ENCODE measurements at places on chromosomes 7 and 10. TPM values are rescaled to one million over a fixed set of nuclear protein-coding genes. Genes with fewer than 3 reads are reported as not detected.

- DNase-seq = no peak
These were observed 12.5 kb upstream of the DDIT4 start for GRCh38 chr10:72260976-72261783.

GRCh38 chr7:26930201-26930600 is 65.8 kb upstream of the SKAP2 start:
- no peak for DNase-seq

GRCh38 chr10:47241256-47241655 is 58.7 kb upstream of the GDF10 start:
- DNase-seq = peak; percentile 25

The SLC13A1 gene
- total RNA-seq = not detected

The SPDYE1 gene
- not detected for total RNA-seq

Measured in H9 (cell line).